Stimulated activated CD8-positive, alpha-beta memory T cell treated with anti-CD3 and anti-CD28 coated beads, Interleukin-2, amount 100 ng/mL, for 48 hours (primary cell): ENCODE measurements at places on chromosomes 5 and 9.

DNA sequence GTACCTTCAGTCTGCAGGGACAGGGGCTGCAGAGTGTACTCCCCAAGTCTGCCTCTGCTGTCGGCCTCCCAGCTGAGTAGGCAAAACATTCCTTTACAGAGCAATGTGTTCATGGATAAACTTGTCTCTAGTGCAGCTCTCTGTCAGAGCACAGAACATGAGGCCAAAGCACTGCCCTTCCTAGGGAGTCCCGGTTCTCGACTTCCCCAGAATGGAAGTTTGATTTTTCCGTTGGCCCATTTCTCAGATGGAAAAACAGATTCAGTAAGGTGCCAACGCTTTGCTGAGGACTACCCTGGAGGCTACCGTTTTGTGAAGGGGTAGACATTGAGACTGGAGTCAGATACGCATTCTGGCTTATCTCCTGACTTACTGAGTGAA is 422 bp upstream of the TRIM32 start:
- no peak for DNase-seq

GRCh38 chr5:113896789-113897188 is 383.3 kb downstream of the YTHDC2 start:
- no peak for DNase-seq

- no peak for DNase-seq
Observed at GRCh38 chr9:136280535-136281315, 23.2 kb downstream of the CCDC187 start.

GRCh38 chr5:33276628-33276950 is 164.2 kb upstream of the TARS1 start:
- no peak for DNase-seq
